ENCODE measurements at places on chromosomes 12 and 14.

- DNase-seq, result no peak
Observed at GRCh38 chr14:94382099-94382715, 6.2 kb downstream of the SERPINA1 start.

DNA sequence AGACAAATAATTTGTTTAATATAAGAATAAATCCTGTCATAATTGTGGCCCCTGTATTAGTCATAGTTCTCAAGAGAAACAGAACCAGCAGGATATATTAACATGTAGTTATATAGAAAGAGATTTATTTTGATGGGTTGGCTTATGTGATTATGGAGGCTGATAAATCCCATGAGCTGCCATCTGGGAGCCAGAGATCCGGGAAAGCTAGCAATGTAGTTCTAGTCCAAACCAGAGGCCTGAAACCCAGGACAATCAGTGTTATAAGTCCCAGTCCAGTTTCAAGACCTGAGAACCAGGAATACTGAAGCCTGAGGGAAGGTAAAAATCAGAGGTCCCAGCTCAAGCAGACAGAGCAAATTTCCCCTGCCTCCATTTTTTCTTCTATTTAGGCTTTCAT is 435.8 kb downstream of the RPL10L start:
- no peak for DNase-seq

GRCh38 chr12:100799770-100800169 is 5.2 kb downstream of the ANO4 start:
- DNase-seq, result no peak

GRCh38 chr12:1779783-1780182 is 40.6 kb upstream of the LRTM2 start:
- DNase-seq, result no peak

DNA sequence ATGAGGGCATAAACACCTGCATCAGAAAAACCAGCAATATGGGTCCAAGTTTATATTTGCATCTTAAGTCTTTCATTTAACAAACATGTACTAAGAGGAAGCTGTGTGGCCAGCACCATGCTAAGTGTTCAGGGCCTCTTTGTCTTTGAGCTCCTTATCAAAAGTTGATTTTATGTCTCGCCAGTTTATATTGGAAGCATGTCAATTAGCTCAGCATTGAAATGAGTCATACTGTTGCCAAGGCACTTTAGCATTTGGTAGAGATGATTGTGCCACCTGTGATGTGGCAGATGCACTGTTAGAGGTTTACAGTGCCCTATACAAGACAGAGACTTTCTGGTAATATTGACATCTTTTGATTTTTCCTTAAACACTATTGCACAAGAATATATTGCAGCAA is 68.5 kb downstream of the BHLHE41 start:
- DNase-seq, result no peak

DNA sequence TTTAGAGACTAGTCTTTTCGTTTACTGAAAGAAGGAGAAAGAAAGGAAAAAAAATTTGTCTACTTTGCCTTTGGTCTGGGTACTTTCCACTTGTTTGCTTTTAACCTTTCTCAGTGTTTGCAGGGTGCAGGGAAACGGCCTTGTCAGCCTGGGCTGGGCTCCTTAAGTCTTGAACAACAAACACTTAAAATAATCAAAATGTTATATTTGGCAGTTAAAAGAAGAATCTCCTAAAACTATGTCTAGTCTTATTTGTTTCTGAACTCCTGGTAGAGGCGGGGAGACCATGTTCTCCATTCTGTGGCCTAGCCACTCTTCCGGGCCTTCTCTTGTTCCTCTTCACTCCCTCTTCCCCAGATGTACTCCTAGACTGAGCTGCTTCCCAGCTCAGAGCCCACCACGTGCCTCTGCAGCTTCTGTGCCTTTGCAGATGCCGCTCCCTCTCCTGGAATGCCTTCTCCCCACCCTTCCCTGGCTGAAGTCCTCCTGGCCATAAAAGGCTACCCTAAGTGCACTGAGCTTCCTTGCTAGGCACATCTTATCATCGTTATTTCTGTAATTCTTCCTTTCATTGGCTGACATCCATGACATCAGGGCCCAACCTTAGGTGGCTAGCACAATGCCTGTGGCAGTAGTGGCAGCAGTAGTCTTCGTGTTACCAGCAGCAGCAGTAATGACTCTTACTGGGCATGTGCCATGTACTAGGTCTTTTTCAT is 432.9 kb downstream of the ZFP36L1 start:
- DNase-seq, result no peak

DNA sequence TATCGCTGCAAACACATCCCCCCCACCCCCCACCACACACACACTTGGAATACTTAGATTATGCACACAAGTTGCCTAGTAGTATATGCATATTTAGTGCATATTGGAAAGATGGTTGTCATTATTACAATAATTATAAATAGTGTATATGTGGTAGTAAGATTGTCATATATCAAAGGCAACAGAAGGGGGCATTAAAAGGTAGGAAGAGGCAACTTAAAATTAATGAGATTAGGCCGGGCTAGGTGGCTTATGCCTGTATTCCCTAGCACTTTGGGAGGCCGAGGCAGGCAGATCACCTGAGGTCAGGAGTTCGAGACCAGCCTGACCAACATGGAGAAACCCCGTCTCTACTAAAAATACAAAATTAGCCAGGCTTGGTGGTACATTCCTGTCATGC is 52.1 kb downstream of the GSC start:
- DNase-seq, result no peak

- no peak for DNase-seq
Observed at GRCh38 chr12:57993834-57994233, 52.5 kb downstream of the ATP23 start.

DNA sequence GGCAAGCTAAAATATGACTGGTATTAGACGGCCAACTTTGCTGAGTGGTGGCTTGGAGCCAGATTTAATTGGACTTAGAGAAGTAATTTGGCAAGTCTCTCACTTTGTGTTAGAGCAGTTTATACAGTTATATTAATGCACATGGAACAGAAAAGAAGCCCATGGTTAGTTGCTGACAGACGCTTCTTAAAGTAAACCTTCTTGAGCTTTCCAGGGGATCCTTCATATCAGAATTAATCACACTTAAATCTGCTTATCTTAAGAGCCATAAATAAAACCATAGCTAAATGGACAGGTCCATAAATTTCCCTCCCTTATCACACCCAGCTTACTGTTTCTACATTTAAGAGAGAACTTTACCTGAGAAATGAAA is 9.6 kb downstream of the GSG1 start:
- DNase-seq, result peak; percentile 82

GRCh38 chr14:53306267-53306721 is 153.2 kb upstream of the DDHD1 start:
- peak; percentile 57 for DNase-seq

- DNase-seq, result peak; percentile 58
Observed at GRCh38 chr14:104977681-104978653, at the start of gene AHNAK2. AHNAK2 (minus strand) TSS chr14:104978374; CDS start chr14:104978237, 137 bp downstream.

- peak; percentile 66 for DNase-seq
Observed at GRCh38 chr12:91883811-91884210, 261.8 kb downstream of the BTG1 start.

GRCh38 chr14:22417914-22418313 is 171.1 kb downstream of the DAD1 start:
- no peak for DNase-seq

DNA sequence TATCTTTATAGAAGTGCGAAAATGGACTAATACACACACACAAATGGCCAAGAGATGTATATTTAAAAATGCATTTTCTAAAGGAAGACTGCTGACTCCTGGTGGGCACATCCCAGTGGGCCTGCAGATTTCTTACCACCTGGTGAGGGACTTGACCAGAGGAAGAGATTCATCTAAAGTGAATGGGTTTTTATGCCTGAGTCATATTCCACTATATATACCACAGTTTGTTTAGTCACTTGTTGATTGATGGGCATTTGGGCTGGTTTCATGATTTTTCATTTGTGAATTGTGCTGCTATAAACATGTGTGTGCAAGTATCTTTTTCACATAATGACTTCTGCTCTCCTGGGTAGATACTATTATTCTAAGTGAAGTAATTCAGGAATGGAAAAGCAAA is 277.3 kb downstream of the SLC16A7 start:
- peak; percentile 1 for DNase-seq

DNA sequence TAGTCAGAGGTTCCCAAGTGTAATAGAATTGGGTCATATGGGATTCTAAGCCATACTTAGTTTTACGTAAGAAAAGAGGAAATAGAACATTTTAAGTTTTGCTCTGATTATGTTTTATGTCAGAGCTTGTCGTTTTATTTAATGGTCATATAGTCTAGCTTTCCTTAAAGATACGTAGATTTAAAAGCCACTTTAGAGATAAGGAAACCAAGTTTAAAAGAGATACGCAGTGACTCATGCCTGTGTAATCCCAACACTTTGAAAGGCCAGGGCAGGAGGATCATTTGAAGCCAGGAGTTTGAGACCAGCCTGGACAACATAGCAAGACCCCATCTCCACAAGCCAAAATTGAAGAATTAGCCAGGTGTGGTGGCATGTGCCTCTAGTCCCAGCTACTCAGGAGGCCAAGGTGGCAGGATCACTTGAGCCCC is 19.5 kb downstream of the MAPK1IP1L start:
- peak; percentile 76 for DNase-seq

GRCh38 chr14:76768671-76769500 is 7.6 kb downstream of the VASH1 start:
- DNase-seq, result no peak

DNA sequence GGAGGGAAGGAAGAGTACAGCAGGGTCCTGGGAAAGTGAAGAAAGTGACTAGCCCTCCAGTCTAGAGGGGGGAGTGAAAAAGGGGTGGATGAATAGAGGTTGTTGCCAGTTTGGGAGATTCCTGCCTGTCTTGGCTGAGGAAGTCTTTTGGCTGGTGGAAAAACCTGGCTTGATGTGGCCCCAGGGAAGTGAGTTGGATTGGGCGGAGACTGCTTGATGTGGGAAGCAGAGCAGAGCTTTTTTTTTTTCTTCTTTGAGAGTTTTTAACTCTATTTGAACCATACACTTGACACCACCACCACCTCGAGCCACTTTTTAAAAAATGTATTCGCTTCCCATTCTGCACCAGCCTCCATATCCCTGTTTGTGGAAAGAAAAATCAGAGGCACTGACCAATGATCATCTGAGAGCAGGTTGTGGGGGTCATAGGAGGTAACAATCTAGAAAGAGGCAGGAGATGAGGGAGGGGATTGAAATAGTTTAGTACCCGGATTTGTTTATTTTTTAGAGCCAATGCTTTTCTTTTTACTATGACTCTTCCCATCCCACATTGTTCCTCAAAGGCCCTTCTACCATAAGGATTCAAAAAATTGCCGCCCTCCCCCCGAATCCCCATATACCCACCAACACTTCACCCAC is 690 bp upstream of the DTX3 start:
- peak; percentile 54 for DNase-seq

DNA sequence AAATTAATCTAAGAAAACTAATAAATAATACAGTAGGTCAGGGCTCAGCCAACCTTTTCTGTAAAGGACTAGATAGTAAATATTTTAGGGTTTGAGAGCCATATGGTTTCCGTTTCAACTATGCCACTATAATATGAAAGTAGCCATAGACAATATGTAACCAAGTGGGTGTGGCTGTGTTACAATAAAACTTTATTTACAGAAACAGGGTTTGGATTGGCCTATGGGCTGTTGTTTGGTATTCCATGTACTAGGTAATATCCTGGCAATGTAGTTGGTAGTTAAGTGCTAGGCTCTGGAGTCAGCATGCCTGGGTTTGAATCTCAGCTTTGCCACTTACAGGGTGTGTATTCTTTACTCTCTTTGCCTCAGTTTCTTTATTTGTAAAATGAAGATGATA is 156.5 kb upstream of the RPH3A start:
- DNase-seq, result no peak

DNA sequence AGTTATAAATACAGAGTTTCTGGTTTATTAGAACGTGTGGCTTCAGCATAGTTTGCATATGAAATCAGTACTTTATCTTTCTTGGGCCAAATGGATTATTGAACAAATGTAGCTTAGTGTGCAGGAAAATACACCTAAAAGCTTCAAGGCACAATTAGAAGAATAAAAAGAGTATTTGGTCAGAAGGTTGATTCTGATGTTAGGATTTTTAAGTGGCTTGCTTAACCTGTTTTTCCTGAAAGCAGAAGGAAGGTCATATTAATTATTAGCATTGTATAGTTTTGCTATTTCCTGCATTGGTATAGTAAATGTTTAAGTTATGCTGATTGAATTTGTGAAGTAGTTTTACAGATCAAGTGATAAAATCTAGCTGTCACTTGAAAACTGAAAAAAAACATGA is 31.0 kb upstream of the GNS start:
- DNase-seq, result no peak

DNA sequence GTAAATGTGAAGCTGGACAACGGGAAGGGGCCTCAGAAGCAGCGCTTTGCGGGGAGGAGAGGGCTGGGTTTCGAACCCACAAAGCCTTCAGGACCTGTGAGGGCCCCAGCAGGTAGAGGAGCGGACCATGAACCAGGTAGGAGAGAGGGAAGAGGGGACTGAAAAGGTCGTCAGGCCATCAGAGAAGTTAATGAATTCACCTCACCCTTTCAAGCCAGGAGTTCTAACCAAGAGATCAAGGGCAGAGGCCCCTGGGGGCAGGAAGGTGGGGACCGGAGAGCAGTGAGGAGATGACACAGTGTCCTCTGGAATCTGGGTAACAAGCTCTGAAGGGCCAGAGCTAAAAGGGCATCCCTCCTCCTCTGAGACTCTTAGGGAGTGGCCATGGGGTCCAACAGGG is 19.4 kb downstream of the SERPINA1 start:
- DNase-seq, result no peak

DNA sequence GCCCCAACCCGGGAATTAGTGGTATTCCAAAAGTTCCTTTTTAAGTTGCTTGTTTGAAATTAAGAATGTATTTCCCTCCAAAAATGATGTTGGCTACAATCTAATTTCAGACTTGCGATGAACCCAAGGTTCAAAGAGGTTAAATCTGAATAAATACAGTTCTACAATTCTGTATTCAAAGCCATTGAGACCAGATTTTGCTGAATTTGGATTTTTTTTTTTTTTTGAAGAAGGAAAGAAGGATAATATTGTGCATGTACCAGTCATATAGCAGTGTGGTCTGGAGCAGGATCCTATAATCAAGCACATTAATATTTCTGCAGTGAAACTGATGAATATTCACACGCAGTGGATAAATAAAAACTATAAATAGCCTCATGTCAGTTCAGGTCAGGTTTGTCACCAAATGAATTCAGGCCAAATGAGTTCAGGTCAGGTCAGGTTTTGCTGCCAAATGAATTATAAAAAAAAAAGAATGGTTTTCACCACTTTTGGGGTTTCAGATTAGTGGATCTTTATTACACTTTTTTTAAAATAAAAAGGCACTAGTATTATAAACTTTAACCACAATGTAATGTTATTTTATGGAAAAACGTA is 69.5 kb downstream of the CRADD start:
- no peak for DNase-seq

- no peak for DNase-seq
Observed at GRCh38 chr14:99484106-99484505, 2.9 kb downstream of the CCNK start.

DNA sequence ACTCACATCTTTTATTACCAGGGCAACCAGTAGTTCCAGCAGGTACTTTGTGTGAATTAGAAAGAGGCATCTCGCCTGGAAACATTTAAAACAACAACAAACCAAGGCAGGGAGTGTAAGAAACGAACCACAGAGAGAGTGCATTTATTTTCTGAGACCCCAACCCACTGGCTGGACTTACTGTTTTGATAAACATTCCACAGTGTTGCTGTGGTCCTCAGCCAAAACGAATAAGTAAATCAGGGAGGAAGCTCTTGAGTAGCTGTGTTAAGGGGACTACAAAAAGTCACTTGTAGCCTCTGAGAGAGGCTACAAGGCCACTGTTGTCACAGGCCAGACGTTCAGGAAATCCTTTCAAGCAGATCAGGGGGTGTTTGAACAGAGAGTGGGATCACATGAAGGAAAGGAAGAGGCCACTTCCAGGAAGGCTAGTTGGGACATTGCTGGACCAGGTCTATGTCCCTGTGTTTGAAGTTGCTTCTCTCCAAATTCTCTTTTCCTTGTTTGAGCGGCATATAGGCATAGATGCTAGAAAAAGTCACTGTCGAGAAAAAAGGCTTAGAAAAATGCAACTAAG is 33.8 kb downstream of the DMAC2L start:
- DNase-seq, result no peak
